ENCODE measurements at places on chromosomes 7 and 10.

DNA sequence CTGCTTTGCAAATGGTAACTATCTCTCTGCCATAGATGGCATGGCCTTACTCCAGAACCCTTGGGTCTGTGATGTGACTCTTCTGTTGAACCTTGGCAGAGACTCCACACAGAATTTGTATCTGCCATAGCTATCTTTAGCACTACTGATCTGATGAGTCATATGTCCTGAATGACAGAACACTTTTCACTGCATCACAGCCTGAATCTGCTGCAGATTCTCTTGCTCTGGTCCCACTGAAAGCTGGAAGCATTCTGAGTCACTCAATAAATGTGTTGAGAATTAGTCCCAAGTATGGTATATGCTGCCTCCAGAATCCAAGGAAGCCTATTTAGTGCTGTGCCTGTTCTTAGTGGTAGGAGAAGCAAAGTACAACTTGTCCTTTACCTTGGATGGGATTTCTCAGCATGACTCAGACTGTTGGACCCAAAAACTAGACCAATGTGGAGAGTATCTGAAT lies 39.5 kb upstream of the ANKRD1 start:
- DNase-seq: no peak

DNA sequence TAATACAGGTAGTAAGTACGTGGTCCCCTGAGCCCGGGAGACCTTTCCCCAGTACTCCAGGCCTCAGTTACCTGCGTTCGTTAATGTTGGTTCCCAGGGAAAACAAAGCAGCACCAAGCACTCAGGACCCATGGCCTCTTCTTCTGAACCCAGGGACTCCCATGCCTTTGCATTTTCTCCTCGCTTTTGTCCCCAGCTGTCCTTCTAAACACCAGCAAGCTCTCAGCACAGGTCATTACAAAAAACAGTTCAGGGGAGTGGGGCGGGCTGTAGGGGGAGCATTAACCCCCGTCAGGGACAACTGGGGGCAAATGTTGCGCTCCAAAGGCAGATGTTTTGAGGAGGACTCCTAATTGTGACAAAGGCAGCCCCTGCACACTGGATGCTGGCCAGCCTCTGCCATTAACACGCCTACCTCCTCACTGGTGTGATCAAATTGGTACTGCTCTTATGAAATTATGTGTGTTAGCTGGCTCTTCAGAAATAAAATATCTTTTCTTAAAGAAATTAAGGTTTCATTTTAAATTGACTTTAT lies 80.5 kb upstream of the LRGUK start:
- no peak for DNase-seq

DNA sequence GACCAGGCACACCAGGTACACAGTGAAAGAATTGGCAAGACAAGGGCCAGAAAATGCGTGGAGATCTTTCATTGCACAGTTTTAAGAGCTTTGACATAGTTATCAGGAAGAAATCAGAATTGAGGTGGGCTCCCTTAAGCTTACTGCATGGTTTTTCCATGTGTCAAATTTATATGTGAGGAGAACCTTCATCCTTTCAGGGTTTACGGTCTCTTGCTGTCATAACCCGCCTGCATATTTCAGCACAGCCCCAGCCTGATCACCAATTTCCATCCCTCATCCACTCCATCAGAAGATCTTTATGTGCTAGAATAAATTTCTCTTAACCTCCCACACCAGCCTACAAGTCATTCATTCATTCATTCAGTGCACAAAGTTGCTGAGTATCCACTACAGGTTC lies 373.1 kb downstream of the KCNMA1 start:
- no peak for DNase-seq

GRCh38 chr10:80173466-80173865 lies 31.9 kb downstream of the ANXA11 start:
- DNase-seq: no peak

- DNase-seq: no peak
These were observed 71.3 kb downstream of the PTN start for GRCh38 chr7:137272249-137272648.

GRCh38 chr10:120746001-120746777 lies 105.0 kb upstream of the WDR11 start:
- no peak for DNase-seq

DNA sequence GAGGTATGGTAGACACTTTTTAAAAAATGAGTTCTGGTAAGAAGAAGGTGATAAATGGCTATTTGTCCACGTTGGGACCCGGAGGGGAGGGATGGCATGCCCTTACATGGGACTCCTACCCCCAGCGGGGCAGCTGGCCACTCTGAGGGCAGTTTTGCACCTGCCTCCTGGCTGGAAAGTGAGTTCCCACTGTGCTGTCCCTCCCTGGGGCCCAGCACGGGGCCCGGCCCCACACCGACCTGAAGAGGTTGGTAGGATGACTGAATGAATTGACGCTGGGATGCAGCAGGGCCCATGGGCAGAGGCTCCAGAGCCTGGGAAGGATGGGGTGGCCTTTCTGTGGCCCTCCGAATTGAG lies 601 bp upstream of the AEBP1 start:
- DNase-seq: no peak

- DNase-seq: no peak
These were observed 44.4 kb downstream of the JAKMIP3 start for GRCh38 chr10:132110111-132110521.

DNA sequence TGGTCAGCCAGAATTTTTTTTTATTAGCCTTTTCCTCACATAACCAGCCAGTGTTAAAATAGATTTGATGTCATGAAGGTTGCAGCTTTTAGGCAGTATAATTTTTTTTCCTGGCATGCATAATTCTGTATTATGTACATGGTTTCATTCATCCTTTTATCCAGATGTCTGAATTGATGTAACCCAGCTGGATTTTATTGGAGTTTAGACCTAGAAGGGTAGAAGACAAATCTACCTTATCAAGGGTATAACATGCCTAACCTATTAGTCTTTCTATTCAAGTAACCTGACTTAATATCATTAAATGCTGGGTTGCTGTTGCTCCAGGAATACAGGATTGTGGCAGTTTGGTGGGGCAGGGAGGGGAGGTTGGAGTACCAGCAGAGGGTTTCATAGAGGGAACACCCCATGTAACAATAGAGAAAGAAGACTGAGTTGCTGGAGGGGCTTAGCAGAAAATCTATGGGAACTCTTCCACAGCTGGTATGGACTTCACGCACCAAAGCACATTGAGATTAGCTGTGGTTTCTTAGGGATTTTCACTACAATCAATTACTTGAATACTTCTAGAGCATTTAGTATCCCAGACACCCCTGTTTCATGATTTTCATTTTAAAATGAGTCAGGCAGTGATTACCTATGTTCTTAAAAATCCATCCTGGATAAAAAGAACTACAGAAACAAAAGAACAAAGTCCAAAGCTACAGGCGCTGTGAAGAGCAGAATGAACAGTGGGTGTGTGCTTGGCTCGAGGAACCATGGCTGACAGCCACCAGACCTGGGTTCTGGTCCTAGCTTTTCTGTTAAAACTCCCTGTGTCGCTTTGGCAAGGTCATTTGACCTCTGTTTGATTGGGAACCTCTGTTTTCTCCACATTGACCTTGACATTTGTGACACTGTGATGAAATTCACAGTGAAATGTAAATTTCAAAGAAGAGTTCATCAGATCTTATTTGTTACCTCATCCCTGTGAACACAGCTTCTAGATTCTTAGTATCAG lies 93.5 kb downstream of the CREM start:
- no peak for DNase-seq

- no peak for DNase-seq
These were observed 132.7 kb upstream of the KCNMA1 start for GRCh38 chr10:77770081-77770867.

- no peak for DNase-seq
These were observed 557 bp downstream of the BAG3 start for GRCh38 chr10:119651514-119652360.

DNA sequence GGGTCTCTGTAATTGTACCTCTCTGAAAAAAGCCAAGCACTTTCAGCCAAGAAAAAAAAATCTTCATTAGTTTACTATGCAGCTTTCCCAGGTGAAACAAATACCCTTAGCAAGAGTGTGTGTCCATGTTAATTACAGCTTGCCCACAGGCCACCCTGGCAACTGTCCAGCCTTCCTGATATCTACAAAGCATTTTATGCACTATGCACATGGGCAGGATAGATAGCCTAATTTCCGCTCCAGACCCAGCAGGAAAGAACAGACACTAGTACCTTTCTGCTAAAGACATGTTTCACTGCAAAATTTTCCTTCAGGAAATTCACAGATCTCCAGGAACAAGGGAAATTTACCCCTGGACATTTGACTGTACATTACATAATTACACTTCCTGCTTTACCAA lies 24.4 kb downstream of the CACNA2D1 start:
- no peak for DNase-seq

DNA sequence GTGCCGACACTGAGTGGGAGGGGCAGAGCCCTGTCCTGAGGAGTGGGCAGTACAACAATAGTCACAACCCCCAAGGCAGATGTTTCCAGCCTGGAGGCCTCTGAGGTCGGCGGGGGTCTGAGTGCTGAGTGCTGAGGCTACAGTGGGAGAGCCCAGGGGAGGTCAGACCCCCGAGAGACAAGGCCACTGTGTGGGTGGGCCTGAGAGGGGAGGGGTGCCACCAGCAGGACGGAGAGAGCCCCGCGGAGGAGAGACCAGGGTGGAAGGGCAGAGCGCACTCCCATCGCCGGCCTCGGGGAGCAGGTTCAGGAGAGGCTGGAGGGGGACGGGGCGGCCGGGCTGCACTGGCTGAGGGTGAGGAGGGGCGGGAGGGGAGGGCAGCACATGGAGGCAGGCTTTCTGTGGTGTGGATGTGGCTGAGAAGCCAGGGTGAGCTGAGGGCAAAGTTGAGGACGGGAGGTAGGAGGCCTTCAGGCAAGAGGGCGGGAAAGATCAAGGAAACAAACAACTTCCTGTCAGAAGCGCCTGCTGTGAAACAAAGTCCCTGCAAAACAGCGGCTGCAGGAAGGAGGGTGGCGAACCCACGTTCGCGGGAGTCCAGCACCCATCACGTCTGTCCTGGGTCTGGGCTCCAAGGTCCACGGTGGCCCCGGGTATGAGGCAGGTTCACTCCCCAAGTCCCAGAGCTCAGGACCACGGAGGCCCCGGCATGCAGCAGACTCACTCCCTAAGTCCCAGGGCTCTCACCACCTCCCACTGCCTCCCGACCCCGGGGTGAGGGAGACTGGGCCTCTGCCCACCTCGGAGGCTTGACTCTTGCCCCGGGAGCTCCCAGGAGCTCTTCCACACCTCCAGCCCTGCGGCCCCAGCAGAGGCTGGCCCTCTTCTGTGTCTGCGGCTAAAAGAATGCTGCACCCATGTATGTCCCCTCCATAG lies 76.8 kb upstream of the NKX6-2 start:
- DNase-seq: no peak

DNA sequence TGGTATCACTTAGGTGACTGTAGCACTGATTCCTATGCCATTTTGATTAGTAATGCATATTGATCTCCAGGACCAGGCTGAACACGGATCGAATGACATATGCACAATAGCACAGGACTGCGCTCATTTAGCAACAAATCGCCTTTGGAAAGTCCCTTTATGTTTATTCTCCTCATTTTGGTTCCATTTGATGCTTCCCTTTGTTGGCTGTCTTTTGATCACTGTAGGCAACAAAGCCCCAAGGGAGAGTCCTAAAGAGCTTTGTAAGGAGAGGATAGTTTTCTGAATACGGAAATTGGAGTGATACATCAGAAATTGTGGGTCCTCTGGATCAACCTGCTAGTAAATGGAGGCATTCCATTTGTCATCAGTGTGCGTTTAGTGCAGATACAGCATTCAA lies 1111.4 kb downstream of the SORCS1 start:
- no peak for DNase-seq

Measured in globus pallidus (tissue), 1 donor.